ENCODE measurements at places on chromosomes 1 and 21.

DNA sequence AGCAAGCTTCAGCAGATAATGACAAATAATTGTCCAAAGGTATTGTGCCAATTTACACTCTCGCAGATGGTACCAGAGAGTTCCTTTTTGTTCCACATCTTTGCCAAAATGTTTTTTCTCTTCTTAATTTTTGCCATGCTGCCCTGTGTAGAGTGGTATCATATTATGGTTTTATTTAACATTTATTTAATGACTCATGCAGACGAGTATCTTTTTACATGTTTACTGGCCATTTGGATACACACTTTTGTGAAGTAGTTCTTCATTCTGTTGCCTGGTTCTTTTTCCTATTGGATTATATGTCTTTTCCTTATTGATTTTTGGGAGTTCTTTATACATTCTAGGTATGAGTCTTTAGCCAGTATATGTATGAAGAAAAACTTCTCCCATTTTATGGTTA, 151.1 kb downstream of the PCNX2 start:
- no peak for DNase-seq

GRCh38 chr1:203200916-203201315, 14.4 kb upstream of the CHI3L1 start:
- DNase-seq, result no peak

DNA sequence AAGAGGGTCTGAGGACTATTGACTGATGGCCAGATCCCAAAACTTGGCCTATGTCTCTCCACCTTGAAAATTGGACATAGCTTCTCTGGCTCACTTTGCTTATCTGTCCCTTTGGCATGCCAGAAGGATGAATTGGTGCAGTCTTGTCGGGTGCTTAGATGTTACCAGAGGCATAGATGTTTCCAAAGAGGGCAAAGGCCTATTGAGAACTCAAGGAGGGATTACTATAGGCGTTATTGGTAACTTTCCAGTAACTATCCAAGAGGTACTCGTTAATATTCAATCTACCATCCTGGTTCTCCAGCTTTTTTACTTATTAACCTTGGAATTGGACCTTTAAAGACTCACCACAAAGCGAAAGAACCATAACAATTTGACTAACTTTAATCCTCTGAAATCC, 368.3 kb upstream of the ESRRG start:
- DNase-seq, result no peak

- no peak for DNase-seq
These were observed 56.6 kb downstream of the TMEM53 start for GRCh38 chr1:44617703-44618029.

GRCh38 chr1:231934797-231935196, 308.2 kb downstream of the DISC1 start:
- peak; percentile 66 for DNase-seq

DNA sequence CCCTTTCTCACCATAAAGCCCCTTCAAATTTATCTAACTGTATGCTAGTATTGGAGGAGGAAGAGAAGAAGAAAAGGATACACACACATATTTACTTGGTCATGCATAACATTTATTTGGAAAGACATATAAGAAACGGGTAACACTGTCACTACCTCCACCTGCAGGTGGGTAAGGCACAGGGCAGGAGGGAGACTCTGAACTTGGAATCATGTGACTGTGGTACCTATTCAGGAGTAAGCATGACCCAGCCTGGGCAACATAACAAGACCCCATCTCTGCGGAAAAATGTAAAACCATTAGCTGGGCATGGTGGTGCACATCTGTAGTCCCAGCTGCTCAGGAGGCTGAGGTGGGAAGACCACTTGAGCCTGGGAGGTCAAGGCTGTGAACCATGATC, 1.4 kb upstream of the PADI6 start:
- DNase-seq, result no peak

- no peak for DNase-seq
These were observed 409.9 kb upstream of the ESRRG start for GRCh38 chr1:217133092-217133491.

GRCh38 chr1:79100385-79100784, 93.9 kb upstream of the ADGRL4 start:
- no peak for DNase-seq

DNA sequence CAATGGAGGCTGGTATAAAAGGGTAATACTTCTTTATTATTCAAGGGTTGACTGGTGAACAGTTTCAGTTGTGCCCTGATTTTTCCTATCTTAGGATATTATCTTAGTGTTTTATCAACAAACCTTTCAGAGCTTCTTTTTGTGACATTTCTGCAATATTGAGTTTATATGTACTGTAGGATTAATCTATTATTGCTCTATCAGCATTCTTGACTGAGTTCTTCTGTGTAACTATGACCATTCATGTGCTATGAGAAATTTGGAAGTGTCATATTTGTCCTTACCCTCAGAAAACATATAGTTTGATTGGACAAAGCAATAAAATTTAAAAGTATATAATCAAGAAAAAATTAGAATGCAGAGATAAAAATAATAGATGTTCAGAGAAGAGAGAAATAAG, 25.5 kb upstream of the MRPS6 start:
- DNase-seq, result no peak

DNA sequence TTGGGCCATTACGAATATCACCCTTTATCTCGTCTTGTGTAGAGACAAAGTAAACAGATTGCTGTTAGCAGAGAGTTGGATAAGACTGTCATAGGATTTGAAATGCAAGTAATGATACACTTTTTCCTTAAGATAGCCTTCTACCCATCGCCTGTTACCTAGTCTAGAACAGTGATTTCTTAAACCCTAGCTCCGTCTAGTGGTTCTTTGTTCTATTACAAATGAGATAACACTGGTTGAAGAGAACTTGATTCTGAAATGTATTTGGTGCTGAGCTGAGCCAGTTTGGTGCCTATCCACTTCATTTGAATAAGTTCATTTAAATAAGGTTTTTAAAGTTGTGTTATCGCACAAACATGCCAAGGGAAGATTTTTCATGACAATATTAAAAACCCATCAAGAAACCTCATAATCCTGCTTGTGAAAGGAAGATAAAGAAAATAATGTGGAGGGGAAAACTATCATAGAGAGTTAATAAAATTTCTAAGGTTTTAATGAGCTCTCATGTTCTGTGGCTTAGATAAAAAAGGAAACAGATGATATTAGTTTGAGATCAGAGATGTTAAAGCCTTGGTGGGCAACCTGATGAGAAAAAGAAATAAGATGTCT, 1.5 kb upstream of the KCNH1 start:
- DNase-seq, result peak; percentile 15

DNA sequence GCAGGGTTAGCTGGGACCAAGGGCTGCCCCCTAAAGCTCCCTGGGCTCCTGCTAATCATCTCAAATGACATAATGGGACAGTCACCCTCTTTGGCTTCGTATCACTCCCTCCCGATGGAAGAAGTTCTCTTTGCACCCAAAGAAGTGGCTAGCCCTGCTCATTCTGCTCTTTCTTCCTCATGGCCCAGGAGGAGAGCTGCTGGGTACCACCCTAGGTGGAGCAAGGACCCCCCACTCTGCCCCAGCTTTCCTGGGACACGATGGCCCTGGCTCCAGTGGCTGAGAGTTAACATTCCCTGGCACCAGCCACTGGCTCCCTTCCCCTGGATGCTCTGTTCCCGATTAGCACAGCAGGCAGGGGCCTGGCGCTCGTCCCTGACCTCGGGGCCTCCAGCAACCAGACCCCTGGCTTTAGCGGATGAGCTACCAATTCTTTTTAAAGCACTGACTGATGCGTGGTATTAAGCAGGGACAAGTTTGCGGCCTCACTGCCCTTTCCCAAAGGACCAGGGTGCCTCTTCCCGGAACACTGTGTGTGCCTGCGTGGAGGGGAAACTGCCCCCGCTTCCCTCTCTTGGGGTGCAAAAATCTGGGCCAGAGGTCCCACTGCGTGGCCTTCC, 1.2 kb downstream of the MYOM3 start:
- DNase-seq, result no peak

DNA sequence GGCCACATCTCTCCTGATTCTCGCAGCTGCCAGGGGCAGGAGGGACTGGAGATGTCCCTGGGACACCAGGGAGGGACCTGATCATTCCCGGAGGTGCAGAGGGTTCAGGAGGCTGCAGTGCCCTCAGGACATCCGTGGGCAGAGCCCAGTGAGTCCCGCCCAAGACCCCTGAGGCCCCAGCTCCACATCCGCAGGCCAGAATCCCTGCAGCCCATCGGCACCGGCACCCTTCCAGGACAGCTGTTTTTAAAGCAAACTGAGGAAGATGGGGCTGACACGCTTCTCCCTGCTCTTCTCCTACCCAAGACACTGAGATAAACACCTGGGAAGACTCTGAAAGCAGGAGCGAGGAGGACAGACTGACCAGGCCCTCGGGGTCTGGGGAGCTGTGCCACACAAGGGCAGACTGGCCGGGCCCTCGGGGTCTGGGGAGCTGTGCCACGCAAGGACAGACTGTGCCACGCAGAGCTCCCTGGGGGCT, 25.5 kb downstream of the SLC19A1 start:
- DNase-seq, result no peak

GRCh38 chr1:37031429-37031828, 2.9 kb downstream of the GRIK3 start:
- DNase-seq, result no peak

DNA sequence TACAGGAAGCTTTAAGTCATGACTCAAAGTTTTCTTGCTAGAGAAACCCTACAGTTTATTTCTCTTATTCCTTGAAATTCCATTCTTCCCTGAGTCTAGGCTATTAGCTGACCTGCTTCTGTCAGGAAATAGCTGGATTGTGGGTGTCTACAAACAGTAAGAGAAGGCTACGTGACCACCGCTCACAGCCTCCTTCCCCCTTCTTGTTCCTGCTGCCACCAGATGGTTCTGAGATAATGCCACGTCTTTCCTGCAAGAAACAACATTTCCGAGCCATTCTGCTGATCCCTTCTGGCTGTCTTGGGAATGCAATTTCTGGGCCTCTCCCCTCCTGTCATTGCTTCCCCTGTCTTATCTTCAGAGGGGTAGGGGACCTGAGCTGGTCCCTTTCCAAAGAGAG, 128.9 kb upstream of the SGIP1 start:
- no peak for DNase-seq

DNA sequence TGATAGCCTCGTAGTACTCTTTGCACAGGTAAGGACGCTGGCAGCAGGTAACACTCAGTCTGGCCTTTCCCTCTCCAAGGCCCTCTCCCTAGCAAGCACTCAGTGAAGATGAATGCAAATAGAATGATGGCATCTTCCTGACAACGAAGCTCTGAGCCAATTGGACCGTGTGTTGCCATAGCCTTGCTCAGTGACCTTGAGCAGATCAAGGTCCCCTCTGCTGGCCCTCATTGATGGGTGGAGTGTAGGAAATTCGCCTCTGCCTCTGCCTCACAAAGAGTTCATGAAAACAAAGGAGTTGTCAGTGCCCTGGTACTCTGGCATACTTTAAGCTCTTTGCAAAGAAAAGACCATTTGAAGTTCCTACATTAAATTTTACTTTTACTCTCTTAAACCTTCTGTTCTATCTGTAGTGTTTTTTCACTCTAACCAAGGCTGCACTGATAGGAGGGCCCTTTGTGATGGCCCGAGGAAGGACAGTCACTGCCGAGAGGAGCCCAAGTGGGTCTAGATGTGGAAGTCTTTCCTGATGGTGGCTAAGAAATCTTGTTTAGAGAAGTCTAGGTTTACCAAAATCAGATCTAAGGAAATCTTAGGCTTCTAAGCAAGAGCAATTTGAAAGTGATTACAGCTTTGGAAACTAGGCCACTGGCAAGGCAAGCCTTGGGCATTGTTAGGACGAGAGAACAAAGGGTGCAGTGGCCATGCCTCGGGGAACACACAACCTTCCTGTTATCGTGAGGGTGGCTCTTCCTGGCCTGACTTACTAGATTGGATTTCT, 38.2 kb downstream of the SMYD2 start:
- DNase-seq, result no peak
